ENCODE measurements at places on chromosomes 7 and 10.

GRCh38 chr10:90458054-90458453 is 399.8 kb downstream of the HTR7 start:
- no peak for DNase-seq

DNA sequence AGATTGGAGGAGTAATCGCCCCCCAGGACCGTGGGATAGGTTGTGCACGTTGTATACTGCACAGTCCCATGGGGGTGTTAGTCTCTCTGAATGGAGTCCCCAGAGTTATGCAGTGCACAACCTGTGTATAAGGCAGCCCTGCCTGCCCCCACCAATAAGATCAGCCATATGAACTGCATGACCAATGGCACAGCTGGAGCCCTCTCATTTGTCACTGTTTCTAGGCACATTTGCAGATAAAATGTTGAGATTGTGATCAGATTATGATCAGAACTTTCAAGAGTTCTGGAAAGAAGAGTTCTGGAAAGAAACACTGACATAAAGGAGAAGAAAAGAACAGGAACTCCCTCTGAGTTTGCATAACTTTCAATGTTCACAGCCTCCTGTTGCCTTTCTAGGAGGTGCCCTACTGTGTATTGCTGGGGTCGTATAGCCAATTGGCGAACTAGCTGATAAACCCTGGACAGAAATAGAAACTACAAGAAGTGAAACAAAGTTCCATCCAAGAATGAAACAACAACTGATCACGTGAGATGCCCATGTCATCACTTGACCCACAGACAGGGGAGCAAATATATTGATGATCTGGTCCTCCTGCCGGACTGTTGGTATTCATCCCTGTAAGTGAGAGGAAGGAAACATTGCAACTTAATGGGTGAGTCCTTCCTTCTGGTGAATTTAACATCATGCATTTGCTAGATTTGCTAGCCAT is 49.6 kb upstream of the TOMM7 start:
- no peak for DNase-seq

DNA sequence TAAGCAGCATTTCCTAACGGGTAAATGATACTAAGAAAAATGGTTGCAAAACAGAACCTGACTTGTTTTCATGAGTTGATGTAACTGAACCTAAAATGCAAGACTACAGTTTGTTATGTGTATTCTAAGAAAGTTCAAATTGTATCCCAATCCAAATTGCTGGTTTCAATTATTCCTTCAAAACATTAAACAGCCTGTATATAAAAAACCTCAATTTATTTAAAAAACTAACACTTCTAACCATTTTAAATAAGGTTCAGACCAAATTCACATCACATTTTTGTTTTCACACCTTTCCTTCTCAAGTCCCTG is 80.9 kb downstream of the LRRC17 start:
- DNase-seq = no peak

GRCh38 chr7:120877701-120878100 is 19.8 kb upstream of the TSPAN12 start:
- no peak for DNase-seq

DNA sequence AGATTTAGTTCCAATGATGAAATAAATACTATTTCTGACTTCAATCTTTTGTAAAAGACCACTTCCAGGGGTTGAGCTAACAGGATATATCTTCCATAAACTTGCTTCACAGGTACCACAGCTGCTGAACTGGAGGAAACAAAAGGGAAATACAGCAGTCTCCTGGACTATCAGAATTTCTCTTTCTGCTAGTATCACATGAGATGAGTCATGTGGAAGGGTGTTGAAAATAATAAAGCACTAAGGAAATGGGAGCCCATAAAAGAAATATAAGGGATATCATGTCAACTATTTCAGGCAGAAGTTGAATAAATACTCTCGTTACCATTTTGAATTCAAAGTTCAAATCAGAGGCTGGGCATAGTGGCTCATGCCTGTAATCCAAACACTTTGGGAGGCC is 250.3 kb upstream of the NFE2L3 start:
- DNase-seq = no peak

DNA sequence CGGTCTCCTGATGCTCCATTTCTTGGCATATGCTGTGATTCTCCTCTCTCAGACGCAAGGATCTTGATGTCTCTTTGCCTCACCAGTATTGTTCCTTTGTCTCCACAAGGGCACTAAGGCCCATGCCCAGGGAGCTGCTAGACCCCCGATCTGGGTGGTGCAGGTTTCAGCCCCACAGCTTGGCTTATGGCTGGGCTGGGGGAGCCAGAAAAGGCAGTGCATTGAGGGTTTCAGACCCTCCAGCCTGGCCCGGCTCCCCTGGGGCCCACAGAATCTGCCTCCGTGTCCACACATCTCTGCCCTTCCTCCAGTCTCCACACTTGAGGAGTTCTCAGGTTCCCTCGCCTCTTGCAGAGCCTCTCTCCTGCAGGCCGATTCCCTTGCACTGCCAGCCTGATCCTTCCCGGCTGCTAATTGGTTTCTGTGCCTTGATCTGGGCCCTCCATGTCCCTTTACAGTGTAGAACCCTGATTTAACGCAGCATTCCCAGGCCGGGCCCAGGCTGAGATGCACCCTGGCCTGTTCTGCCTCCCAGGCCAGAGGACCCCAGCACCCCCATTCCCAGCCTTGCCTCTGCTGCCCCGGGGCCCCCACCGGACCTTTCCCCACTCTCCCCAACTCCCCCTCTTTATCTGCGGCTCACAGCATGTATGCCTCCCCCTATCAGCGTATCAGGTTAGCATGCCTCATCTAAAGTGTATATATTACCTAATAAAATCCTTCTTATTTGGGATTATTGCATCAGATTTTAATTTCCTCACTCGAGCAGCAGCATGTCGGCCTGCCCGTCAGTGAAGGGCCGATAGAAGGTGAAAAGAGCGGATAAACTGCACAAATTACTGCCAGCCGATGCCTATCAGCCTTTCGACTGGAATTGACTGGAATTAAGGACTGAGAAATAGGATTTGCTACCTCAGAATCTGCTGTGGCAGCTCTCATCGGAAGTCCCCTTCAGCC is 145.7 kb downstream of the C10orf105 start:
- no peak for DNase-seq

DNA sequence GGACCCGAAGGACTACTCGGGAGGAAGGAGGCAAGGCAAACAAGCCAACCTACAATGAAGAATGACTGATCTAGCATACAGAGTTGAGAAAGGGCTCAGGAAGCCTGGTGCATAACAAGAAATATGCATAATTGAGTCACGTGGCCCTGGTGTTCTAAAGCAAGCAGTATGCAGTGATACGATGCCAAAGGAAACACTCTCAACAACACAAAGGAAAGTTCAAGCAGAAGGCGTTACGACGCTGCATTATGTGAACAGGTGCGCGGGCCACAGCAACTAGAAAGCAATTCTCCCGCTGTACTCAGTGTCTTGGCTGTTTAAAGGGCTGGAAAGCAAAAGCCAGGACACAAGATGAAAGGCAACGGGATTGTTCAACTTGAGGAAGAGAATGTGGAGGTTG is 100.8 kb downstream of the PRTFDC1 start:
- DNase-seq = no peak

DNA sequence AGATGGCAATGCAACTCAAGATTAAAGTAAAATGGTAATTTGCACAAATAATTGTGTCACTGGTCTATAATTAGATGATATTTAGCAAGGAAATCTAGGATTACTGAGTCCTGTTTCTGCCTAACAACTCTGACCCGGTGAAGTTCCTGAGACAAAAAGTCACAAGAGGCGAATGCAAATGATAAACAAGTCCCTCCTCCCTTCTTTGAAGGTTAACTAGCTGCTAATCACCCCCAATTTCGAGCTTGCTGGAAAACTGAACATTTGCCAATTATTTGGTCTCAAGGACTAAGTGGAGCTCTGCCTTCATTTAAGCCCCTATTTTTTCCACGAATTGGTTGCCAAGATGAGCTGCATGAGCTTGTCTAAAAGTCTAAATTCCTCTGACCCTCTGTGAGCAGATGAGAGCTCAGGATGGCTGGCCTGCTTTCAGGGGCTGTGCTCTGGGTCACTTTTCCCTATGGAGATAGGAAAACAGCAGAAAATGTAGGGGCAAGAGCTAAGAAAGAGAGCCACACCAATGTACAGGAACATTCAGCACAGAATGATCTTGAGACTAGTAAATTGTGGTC is 127.3 kb downstream of the MBL2 start:
- no peak for DNase-seq

DNA sequence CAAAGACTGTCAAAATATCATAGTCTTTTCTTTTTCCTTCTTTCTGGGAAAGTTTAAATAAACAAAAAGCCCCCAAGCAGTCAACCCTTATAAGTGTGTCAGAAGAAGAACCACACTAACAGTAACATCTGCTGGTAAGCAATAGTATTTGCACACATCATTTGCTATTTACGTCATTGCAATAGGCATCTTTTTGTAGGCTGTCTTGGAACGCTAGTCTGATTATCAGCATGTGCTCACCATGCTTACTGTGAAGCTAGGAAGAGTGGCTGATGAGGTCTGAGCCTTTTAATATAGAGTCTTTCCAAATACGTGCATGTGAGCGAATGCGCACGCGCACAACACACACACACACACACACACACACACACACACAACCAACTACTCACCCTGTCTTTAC is 599.0 kb upstream of the TPK1 start:
- no peak for DNase-seq

DNA sequence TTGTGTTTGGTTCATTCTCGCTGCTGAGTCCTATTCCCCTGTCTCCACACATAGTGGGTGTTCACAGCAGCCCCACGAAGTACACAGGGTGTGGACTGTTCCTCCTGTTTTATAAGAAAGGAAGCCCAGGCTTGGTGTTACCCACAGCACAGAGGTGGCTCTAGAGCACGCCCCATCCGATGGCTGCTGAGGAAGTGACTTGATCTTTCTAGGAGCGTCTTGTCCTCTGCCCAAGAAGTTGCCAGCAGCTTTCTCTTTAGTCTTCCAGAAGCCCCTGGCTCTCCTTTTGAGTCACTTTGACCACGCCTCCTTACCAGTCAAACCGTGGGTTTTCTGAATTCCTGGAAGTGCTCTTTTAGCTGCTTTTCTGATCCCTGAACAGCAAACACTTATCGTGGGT is 94.0 kb downstream of the GRK5 start:
- DNase-seq = no peak

DNA sequence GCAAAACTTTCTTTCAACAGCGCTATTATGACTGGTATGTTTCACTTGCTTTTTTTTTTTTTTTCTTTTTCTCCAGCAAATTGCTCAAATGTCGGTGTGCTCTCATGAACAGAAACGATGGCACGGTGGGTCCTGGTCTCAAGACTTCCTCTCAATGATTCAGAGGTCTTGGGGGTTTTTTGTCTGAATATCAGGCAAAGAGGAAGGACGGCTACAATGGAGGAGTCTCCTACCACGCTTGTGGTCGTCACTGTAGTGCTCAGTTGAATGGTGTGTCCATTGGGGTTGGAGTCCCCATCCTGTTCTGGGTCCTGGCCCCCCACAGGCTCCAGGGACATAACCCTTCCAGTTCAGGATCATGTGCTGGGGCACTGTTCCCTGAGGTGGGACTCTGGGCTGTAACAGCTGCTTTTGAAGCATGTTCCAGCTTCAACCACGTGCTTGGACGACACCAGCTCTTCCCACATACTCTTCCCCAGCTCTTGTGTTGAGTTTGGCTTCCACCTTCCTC is 266.7 kb upstream of the KLF6 start:
- no peak for DNase-seq

DNA sequence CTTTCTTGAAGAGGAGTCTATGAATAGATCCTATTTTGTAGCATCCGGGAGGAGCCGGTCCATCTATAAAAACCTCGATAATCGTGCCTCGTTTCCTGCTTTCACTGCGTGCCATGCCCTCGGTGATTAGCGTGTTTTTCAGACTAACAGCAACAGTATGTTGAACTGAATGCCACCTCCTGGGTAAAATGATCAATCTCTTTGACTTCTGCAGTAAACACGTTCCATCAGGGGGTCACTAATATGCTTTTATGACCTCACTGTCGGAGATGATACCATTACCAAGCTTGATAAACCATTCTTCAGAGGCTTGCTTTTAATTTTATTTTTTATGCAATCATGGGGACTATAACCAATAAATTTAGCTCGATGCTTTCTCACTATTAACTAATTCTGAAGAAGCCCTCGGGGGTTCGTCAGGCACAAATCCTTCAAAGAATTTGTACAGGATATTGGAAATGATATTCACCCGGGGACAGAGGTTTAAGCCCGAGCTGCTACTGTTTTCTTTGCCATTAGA is 228.3 kb downstream of the ADARB2 start:
- no peak for DNase-seq

DNA sequence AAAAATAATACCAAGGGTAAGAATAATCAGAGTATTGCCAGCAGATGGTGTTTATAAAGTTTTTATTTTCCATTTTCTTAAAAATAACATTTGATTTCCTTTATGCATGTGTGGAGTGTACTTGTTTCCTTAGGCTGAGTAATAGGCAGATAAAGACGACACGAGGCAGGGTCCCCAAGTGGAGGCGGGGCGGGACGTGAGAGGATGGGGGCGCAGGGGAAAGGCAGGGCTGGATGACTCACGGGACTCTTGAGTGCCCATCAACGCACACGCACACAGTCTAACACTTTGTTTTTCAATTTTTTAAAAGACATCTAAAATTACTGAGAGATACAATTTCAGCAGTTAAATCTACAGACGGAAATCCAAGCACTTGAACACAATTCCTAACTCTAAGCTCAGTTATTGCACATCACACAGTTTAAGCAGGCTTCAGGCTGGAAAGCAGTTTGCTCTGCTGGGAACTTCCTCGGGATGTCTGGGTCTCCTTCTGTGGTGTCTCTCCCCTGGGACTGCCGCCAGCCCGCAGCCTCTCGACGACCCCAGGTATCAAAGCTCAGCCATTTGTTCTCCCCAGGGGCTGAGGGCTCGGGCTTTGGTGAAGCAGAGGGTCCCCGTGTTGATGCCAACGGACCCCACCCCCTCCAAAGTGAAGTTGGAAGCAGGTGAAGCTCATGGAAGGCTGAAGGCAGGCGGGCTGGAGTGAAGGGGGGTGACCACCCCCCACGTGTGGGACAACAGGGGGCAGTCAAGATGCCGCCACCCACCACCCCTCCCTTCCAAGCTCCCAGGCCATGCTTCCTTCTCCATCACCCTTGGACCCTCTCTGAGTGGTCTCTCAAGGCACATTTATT is 29.1 kb downstream of the SPOCK2 start:
- DNase-seq = no peak

- DNase-seq = no peak
Measured at GRCh38 chr7:82595176-82595575, 151.6 kb upstream of the CACNA2D1 start.

GRCh38 chr7:136122026-136122425 is 144.9 kb upstream of the MTPN start:
- no peak for DNase-seq
